ENCODE measurements at places on chromosomes 4 and X.
A peak's percentile ranks its signal among the peaks of the same experiment; 100 is the strongest.

DNA sequence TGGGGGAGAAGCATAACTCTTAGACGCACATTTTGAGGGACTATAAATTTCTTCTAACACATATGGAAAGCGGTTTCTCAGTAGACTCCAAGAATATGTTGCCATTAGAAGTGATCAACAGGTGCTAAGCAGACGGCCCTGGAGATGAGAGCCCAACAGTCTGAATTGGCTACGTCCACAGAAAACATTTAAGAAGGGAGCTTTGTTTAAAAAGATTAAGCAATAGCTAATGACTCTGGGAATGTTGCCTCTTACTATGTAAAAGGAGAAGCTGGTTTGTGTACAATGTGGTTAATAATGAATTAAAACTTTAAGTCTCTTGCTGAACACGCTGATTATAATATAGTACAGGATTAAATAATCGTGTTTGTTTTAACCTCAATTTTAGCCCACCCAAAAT is 399.5 kb downstream of the SMARCA1 start:
- DNase-seq: no peak

- DNase-seq: no peak
These were observed 132.6 kb downstream of the IL15 start for GRCh38 chr4:141768954-141769353.

- DNase-seq: no peak
These were observed 300.3 kb upstream of the NWD2 start for GRCh38 chr4:36944232-36944631.

- DNase-seq: no peak
These were observed 3.8 kb downstream of the NAP1L5 start for GRCh38 chr4:88693792-88694191.

GRCh38 chrX:40102393-40103381 is 4.9 kb upstream of the BCOR start:
- DNase-seq: no peak

GRCh38 chr4:80465238-80465637 is 129.7 kb downstream of the CFAP299 start:
- DNase-seq: no peak

DNA sequence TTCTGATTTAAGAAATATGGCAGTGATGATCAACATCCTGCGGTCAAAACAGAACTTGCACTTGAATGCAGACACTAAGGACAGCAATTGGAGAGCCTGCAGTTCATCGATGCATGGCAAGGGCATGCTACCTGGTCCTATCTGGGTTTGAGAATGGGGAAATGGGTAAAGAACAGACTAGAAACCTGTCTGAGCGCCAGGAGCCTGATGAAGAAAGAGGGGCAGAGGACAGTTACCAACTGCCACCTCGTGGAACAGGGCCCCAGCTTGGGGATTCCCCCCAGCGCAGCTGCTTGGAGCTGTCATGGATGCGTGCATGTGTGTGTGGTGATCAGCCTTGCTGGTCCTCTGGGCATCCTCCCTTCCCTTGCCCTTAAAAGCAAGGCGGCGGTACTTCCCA is 30.2 kb upstream of the NKRF start:
- DNase-seq: no peak

DNA sequence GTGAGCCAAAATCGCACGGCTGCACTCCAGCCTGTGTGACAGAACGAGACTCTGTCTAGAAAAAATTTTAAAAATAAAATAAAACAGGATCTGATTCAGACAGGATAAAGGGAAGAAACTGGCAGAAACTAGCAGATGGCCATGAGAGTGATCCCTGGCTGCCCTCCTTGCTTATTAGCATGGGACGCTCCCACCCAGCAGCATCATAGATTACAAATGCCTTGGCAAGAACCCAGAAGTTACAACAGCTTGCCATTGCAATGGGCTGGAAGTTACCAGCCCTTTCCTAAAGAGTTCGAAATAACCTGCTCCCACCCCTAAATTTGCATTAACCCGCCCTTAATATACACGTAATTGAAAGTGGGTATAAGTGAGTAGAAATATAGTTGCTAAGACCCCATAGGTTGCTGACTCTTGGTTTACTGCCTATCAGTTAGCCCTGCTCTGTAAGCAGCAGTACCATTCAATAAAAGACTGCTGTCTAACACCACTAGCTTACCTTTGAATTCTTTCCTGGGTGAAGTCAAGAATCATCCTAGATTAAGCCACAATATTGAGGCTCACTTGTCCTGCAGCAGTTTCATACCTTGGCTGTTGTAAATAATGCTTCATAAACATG is 9.1 kb upstream of the XAGE2 start:
- no peak for DNase-seq

DNA sequence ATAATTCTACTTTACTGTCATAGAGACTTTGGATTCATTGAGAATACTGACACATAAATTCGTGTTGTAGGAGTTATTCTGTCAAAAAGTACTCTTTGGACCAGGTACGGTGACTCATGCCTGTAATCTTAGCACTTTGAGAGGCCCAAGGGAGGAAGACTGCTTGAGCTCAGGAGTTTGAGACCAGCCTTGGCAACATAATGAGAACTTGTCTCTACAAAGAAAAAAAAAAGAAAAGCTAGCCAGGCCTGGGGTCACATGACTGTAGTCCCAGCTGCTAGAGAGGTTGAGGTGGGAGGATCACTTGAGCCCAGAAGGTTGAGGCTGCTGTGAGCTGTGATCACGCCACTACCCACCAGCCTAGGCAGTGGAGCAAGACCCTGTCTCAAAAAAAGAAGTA is 54.9 kb downstream of the WDR19 start:
- no peak for DNase-seq

GRCh38 chr4:130576218-130576617 is 1480.3 kb downstream of the C4orf33 start:
- DNase-seq: no peak

DNA sequence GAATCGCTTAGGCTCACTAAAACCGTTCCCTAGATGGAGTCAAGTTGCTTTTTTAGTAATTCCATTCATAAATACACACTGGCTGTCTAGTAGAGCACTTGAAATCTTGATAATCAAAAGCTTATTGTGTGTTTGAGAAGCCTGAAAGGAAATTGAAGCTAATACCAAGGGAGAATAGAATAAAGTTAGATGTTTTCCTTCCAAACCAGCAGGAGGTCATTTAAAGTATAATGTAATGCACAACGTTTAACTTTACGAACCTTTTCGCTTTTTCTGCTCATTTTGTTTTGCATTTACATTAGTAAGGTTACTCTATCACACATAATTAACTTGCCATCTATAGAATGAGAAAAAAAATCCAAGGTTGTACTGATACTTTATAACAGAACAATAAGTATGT is 440.9 kb downstream of the NKX6-1 start:
- no peak for DNase-seq

GRCh38 chrX:41824551-41824950 is 98.8 kb downstream of the CASK start:
- DNase-seq: no peak

GRCh38 chr4:114691865-114692264 is 93.3 kb downstream of the UGT8 start:
- no peak for DNase-seq

GRCh38 chrX:153674219-153674851 is 722 bp upstream of the PNCK start:
- DNase-seq: peak; percentile 34

DNA sequence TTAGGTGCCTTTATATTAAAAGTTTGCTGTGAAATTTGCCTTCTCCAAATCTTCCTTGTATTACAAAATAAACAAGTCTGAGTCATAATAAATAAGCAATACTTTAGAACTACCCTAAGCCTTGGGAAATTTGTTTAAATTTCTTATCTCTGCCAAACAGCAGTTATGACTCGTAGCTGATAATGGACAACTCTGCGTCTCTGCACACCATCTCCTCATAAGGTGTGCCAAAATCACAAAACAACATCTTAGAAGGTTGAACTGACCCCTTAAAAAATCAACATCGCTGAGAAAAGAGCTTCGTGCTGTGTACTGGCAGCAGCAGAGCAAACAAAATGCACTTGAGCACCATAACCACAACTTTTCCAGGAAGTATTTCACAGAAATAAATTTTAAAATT is 22.0 kb downstream of the OR13H1 start:
- no peak for DNase-seq

DNA sequence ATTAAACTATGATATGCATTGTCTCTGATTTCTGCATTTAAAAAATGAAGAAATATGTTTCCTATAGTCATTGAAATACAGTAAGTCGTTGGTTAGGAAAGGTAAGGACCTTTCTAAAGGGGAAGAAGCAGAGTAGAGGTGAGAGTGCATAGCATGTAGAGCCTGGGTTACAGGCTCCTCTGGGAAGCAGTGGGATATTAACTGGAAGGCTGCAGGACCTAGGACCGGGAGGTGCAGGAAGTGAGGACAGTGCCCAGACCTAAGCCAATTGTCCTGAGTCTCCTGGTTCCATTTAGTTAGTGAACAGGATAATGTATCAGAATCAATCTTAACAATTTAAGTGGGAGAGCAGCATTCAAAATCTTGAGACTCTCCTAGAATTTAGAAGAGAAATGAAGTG is 237.1 kb upstream of the NUDT6 start:
- DNase-seq: no peak

GRCh38 chr4:173860094-173860493 is 330.1 kb upstream of the HAND2 start:
- DNase-seq: no peak

- DNase-seq: no peak
These were observed 907.7 kb downstream of the RAB28 start for GRCh38 chr4:12576409-12576808.

GRCh38 chr4:146121757-146122156 is 53.8 kb upstream of the LSM6 start:
- no peak for DNase-seq

DNA sequence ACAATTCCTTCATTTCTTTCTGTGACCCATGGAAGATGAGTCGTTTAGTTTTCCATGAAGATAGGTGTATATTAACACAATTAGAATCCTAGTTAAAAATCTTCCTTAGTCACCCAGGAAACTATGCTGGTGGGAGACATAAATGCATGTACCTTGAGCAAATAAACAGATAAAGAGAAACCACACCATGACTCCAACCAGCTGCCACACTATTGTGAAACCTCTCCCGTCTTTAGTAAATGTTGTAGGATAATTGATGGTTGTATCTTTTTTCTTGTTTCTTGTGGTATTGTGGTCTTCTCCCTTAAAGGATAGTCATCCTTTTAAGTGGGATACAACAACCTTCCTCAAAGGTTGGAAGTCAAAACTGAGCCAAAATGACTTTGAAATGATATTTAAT is 103.8 kb upstream of the LEF1 start:
- DNase-seq: no peak

DNA sequence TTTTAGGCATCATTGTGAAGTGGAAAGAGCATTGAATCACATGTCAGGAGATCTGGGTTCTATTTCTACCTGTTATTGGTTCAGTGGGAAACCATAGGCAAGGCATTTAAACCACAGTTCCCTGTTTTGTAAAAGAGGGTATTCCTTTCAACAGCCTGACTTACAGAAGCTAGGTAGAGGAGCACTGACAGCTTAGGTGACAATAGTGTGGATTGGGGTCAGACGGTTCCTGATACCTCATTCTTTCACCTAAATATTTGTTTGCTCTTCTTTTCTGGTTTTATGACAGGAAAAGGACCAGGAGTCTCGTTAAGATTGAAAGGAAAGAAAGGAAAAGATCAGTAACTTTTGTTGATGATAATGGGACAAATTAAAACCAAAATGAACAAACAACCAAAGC is 15.9 kb upstream of the PDLIM5 start:
- DNase-seq: no peak

GRCh38 chr4:37197899-37198298 is 46.6 kb upstream of the NWD2 start:
- no peak for DNase-seq

All from trophoblast cell (in vitro differentiated cells and primary cell).